ENCODE measurements at places on chromosomes 7 and 10.

DNA sequence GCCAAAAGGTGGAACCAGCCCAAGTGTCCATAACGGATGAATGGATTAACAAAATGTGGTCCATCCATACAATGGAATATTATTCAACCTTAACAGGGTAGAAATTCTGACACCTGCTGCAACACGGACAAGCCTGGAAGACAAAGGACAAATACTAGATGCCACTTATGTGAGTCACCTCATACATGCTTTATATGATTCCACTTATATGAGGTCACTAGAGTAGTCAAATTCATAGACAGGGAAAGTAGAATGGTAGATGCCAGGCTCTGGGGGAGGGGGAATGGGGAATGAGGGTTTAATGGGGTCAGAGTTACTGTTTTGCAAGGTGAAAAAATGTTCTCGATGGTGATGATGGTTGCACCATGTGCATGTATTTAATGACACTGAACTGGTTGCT lies 34.0 kb upstream of the CYTH3 start:
- peak; percentile 83 for DNase-seq

GRCh38 chr10:80896959-80897358 lies 359.3 kb downstream of the SH2D4B start:
- no peak for DNase-seq

DNA sequence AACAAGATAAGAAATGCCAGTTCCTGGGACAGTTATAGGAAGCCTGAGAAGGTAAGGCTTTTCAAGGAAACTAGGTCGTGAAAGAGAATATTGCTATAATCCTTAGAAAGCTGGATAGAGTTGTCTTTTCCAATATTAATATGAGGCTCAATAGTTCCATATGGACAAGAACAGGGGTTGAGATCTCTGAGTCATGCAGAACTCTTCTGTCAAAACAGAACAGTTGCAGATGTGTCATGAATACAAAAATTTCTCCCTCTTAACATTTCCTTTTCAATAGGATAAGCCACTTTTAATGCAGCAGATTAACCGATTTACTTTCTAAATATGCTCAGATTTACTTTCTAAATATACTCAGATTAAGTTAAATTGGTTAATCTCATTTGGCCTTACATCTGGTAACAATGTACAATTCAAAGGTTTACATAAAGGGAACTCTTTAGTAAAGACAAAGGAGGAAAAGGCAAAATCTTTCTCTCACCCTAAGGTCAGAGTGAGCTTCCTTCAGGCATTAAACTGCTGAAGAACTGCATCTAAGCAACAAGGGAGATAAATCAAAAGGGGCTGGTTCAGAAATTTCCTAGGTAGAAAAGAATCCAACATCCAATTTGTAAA lies 104.7 kb upstream of the PCDH15 start:
- no peak for DNase-seq

- DNase-seq, result no peak
Measured at GRCh38 chr10:122279725-122280141, 8.6 kb downstream of the BTBD16 start.

GRCh38 chr7:45033261-45033930 lies 33.4 kb downstream of the CCM2 start:
- DNase-seq, result no peak

GRCh38 chr10:50260791-50261281 lies 9.5 kb upstream of the ASAH2 start:
- DNase-seq, result no peak

GRCh38 chr10:86730227-86730626 lies 26.2 kb upstream of the BMPR1A start:
- no peak for DNase-seq

GRCh38 chr10:77890097-77890496 lies 36.5 kb downstream of the DLG5 start:
- no peak for DNase-seq

All from H54 (cell line).